NCI-H1105 treated with DMSO at 0.1 percent for 48 hours (cell line): ENCODE measurements at places on chromosomes 11 and 22.

GRCh38 chr11:79344753-79345294, 96.0 kb downstream of the TENM4 start:
- peak; percentile 49 for DNase-seq

GRCh38 chr22:25775531-25775930, 33.5 kb downstream of the MYO18B start:
- no peak for DNase-seq

DNA sequence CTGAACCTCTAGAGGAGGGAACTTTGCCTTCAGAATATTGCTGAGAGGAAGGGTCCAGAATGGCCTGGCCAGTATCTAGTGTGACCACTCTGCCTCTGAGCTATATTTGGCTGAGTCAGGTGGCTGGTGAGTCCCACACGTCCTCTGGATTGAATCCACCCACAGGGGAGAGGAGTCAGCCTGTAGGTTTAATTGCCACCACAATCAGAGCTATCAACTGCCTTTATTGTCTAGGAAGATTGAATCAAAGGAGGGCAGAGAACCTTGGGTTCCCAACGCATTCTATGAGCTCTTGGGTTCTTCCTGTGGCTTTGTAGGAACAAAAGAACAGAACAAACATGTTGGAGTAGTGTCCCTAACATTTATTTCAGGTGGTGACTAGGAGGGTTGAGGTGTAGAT, 67.7 kb downstream of the ST3GAL4 start:
- DNase-seq = no peak

DNA sequence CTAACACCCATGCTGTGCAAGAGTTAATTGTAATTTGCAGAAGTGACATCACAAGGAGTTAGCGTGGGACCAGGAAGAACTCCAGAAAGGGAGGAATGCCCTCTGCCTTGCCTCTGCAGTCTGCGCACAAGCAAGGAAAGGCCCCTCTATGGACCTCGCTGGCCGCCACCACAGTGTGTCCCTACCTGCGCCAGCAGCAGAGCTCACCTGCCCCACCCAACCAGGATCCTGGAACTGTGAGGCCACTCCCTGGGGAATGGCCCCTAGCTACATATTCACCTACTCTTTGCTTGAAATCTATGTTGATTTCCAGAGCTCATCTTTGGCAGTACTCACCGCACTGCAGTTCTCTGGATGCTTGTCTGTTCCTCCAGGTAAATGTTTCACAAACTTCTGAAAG, 72.0 kb upstream of the MTNR1B start:
- DNase-seq = no peak

- DNase-seq = no peak
These were observed 2.5 kb downstream of the FERMT3 start for GRCh38 chr11:64208796-64209562.

GRCh38 chr11:27089746-27090145, 49.1 kb downstream of the BBOX1 start:
- no peak for DNase-seq

- no peak for DNase-seq
These were observed 238.8 kb downstream of the TBC1D22A start for GRCh38 chr22:47001288-47001687.

- no peak for DNase-seq
These were observed 733 bp downstream of the TRIM5 start for GRCh38 chr11:5684036-5684645.

DNA sequence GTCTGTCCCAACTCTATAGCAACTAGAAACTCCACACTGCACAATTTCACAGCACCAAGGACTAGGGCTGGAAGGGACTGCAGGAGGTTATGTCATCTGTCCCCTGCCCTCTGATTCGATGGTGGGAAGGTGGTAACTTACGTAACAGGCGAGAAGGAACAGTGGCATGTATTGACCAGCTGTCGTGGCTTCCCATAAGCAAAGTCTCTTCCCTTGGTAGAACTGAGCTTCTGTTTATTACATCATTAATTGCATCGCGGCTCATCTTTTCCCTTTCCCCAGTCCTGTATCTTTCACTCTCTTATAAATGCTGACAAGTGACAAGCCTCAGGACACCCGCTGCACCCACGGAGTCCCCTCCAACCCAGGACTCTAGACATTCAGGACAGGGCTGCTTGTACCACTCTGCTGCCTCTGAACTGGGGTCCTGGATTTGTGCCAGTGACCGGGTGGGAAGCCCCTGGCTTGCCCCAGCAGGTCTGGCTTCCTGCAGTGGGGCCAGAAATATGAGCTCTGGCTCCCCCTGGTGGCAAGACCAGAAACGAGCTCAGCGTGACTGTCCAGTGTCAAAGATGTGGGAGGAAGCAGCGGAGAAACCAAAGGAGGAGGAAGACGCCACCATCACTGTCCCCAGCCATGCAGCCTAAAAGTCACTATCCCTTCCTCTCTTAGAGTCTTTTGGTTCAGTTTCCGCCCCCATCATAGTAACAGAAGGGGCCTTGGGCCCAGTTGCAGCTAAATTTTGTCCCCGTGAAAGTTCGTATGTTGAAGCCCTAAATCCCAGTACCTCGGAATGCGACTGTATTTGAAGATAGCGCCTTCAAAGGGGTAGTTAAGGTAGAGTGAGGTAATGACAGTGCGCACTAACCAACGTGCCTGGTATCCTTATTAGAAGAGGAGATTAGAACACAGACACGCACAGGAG, 84.5 kb downstream of the ISX start:
- peak; percentile 27 for DNase-seq

DNA sequence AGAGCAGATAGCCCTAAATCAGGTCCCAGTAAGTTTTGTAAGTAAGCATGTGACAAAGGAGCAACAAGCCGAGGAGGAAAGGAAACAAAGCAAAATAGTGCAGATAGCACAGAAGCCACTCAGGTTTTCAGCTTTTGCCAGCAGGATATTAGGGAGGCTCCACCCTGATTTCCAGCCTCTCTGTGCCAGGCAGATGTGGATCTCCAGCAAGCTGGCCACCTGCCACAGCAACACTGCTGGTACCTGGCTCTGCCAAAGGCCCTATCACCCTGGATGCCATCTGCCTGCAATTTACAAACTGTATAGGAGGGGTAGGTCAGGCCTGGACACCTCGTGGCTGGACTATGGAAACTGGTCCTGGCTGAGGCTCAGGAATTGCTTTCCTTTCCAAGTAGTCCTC, 12.2 kb upstream of the NNMT start:
- peak; percentile 92 for DNase-seq

DNA sequence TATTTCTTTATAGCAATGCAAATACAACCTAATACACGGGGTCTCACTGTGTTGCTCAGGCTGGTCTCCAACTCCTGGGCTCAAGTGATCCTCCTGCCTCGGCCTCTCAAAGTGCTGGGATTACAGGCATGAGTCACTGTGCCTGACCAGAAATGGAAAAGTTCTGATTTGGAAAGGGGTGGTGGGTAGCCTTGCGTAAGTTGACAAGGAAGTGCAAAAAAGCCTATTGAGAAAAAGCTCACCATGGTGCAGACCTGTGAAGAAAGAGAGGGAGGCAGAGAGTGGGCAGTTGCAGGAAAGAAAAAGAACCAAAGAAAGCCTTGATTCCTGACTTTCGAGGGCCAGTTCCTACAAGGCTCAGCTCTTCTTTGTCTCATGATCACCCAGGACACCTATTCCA, 27.1 kb downstream of the AGBL2 start:
- DNase-seq = no peak

GRCh38 chr22:46660604-46661201, 40.5 kb downstream of the GRAMD4 start:
- peak; percentile 88 for DNase-seq

DNA sequence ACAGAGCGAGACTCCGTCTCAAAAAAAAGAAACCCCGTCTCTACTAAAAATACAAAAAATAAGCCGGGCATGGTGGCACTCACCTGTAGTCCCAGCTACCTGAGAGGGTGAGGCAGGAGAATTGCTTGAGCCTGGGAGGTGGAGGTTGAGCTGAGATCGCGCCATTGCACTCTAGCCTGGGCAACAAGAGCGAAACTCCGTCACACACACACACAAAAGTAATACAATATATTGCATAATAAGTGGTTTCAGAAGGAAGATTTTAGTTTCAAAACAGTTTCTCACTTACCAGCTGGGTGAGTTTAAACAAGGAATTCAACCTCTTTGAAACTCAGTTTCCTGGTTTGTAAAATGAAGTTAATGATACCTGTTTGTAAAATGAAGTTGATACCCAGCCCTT, 32.7 kb upstream of the HTR3A start:
- DNase-seq = no peak

GRCh38 chr11:87903345-87903744, 271.9 kb downstream of the RAB38 start:
- DNase-seq = no peak

- no peak for DNase-seq
These were observed 10.3 kb downstream of the CAT start for GRCh38 chr11:34449013-34449412.
